GM18507 (cell line): ENCODE measurements at places on chromosomes 2 and 18.

- DNase-seq, result no peak
These were observed 1834.1 kb upstream of the PIK3C3 start for GRCh38 chr18:40120796-40121391.

- DNase-seq, result no peak
These were observed 14.8 kb downstream of the EVA1A start for GRCh38 chr2:75545922-75546321.

- no peak for DNase-seq
These were observed 124.0 kb downstream of the RTP5 start for GRCh38 chr2:241993386-241994005.

DNA sequence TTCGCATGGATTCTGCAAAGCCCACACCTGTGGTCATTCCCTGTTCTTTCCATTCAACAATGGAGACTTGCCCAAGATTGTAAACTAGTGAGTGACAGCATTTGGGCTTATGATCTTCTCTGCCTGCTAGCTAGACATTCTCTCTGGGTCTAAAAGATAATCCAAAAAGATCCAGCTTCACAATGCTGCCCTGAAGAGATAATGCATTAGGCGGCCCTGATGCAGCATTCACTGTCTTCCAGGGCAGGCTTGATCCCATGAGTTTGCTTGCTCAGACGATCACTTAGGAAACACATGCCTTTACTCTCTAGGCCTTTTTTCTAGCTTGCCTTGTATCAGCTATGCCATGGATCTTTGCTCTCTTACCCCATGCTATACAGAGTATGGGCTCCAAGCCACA lies 196.1 kb downstream of the SETBP1 start:
- DNase-seq, result no peak

DNA sequence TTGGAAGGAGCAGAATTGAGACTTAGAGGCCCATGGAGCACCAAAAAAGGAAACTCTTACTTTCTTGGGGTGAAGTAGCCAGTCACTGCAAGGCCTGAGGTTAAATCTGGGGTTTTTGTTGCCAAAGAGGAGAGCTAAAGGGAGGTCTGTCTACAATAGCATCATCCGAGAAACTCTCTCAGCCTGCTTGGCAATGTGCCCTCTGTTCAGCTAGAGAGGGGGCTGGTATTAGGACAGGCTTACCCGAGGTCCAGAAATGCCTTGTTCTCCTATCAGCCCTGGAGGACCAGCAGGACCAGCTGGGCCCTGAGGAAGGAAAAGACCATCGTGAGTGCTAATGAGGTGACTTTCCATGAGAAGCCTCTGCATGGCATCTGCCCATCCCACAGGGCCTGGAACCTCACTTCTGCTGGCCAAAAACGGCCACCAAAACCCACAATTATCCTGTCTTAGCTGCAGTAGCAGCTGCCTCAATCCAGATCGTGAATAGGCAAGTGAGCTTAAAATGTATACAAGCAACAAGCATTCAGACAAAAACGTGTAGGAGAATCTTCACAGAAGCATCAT lies 61.6 kb downstream of the COL6A3 start:
- no peak for DNase-seq

- DNase-seq, result no peak
These were observed 46.1 kb downstream of the YES1 start for GRCh38 chr18:765764-766549.

DNA sequence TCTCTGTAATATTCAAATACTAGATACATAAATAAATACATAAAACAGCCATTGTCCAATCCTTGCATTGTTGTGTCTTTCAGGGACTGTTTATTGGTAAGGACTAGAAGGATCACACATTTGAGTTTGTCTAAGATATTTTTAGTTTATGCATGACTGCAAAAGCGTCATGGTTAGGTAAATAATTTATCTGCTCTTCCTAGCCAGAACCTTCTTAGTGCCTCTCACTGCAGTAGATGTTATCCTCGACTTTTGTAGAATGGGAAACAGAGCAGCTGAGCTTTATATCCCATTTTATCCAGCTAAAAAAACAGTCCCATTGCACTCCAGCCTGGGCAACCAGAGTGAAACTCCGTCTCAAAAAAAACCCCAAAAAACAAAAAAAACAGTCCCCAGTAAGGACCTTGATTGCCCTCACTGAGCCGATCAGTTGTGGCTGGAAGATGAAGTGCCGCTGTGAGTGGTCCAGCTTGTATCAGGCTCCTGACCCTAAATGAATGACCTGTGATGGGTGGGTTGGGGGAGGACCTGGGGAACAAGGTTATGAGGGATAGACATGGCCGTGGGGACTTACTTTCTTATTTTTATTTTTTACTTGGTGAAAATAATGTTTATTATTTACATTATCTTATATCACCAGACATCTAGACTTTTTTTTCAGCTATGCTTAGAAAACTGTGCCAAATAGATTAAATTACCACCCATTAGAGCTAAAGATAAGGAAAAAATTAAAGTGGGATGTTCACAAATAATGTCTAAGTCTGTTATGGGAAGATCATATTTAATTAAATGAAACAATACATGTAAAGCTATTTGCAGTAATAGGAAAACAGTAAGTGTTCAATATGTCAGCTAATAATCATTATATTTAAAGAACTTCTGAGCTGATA lies 10.9 kb upstream of the ADAM23 start:
- no peak for DNase-seq

GRCh38 chr2:207184348-207184747 lies 18.6 kb upstream of the KLF7 start:
- no peak for DNase-seq

GRCh38 chr2:64617631-64618151 lies 36.0 kb downstream of the SERTAD2 start:
- DNase-seq, result no peak

GRCh38 chr2:17362956-17363355 lies 155.3 kb downstream of the RAD51AP2 start:
- no peak for DNase-seq

GRCh38 chr2:18408638-18409037 lies 151.8 kb downstream of the RDH14 start:
- no peak for DNase-seq

DNA sequence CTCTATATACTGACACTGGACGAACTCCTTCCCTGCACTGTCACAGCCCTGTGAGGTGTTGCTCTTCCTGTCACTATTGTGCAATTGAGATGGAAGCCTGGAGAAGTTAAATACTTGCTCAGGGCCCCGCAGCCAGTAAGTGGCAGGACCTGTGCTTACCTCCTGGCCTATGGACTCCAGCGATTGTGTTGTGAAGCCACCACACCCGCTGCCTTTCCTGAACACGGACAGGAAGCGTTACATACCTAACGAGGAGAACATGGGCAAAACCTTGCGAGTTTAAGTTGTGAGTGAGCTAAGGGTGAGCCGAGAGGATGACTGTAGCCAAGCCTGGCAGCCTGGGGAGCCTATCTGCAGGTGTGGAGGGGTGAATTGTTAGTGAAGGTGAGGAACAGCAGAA lies 26.1 kb downstream of the RAB31 start:
- DNase-seq, result no peak
